ACHN (cell line): ENCODE measurements at places on chromosomes 13 and 19.

DNA sequence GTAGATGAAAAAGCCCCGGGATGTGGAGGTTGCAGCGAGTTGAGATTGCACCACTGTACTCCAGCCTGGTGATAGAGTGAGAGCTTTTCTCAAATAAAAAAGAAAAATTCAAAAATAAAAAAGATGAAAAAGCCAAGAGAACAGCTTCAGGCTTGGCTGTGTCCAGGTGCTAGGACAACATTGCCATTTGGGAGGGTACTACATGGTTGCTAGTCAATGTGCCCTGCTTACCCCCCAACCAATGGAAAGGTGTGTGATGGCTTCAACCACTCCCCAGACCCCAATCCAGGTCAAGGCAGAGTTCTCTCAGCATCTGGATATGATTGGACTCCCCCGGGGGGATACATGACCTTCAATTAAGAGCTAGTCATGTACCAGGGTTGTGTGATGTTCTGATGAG lies 2.3 kb upstream of the ANKLE1 start:
- no peak for DNase-seq

GRCh38 chr19:2166741-2167738 lies 3.3 kb downstream of the DOT1L start:
- peak; percentile 13 for DNase-seq

DNA sequence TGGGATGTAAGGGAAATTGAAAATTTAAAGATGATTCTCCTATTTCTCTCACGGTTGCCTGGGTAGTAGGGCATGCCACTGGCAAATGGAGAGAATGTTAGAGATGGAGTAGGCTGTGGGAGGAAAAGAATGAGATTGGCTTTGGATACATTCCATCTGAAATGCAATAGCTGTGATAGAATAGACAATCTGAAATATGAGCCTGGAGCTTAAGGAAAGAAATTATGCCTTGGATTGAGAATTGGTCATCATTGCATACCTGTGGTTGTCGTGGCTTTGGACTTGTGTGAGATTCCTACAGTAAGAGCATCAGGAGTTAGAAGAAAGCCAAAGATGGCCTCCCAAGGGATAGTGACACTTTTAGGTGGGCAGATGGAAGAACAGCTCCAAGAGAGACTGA lies 305.1 kb upstream of the SLC10A2 start:
- no peak for DNase-seq

- DNase-seq, result no peak
Observed at GRCh38 chr19:45142016-45142725, 18.6 kb downstream of the NKPD1 start.

- DNase-seq, result no peak
Observed at GRCh38 chr13:106498158-106498557, 37.3 kb downstream of the EFNB2 start.

GRCh38 chr19:11639602-11640471 lies 42.6 kb downstream of the ZNF627 start:
- DNase-seq, result no peak

GRCh38 chr19:29666578-29667386 lies 1.5 kb downstream of the PLEKHF1 start:
- peak; percentile 63 for DNase-seq

DNA sequence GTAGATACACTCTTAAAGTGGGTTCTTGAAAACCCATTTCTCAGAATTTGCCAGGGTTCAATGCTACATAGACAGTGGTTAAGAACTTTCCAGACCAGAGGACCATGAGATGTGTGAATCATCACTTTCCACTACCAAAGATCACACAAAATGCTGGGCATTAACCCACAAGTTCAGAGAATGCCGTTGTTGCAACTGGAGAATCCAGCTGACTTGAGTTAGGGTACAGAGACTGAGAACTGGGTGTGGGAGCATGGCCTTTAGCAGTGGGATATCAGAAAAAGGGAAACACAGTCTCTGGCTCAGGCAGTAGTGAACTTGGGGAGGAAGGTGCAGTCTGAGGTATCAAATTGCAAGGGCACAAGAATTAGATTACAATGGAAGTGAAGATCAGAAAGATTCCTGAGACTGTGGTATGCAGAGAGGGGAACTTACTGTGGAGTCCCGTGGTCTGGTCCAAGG lies 51.5 kb upstream of the WDFY2 start:
- no peak for DNase-seq

GRCh38 chr19:18340190-18340989 lies at the start of gene PGPEP1:
Gene PGPEP1, plus strand, starts transcription at chr19:18340598. Its CDS starts 84 bp downstream, at chr19:18340682.
- peak; percentile 63 for DNase-seq

- no peak for DNase-seq
Observed at GRCh38 chr13:94093652-94094315, 385.7 kb downstream of the DCT start.

- peak; percentile 12 for DNase-seq
Observed at GRCh38 chr13:50353651-50354415, 338.6 kb downstream of the KCNRG start.

- DNase-seq, result no peak
Observed at GRCh38 chr19:50943074-50943828, 9.6 kb downstream of the KLK5 start.

- DNase-seq, result no peak
Observed at GRCh38 chr13:98189841-98190505, 12.9 kb upstream of the RNF113B start.
